ENCODE measurements at places on chromosomes 11 and 22.

DNA sequence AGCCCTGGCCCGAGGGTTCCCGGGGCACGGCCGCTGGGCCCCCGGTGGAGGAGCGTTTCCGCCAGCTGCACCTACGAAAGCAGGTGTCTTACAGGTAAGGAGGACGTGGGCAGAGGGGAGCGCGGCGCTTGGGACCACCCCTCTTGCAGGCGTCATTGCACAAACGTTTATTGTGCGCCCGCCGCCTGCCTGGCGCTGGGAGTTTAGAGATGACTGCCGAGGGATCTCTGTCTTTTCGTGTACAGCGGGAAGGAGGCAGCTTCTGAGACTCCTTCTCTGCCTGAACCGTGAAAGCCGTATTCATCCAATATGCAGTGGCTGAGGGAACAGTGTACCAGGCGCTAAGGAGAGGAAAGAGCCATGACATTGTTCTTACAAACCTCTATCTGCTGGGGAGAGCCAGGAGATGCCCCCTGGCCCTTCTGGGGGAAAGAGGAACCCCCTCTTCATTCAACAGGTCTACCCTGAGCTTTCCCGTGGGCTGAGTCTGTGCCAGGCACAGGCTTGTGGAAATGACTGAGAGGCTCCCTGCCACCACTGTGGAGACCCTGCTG, 13.8 kb upstream of the DGKZ start:
- no peak for DNase-seq

DNA sequence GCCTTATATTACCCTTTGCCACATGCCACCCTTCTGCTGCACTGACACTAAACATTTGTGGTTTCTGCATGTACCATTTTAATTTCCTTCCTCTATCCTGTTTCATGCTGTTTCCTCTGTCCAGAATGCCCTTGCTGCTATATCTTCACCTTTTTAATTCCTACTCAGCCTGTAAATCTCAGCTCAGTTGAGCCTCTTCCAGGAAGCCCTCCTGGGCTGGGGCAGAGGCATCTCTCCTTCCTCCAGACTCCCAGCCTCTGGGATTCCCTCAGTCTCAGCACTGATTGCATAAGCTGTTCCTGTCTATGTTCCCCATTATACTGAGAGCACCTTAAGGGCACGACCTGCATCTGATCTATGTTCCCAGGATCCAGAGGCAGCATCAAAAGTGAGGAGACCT, 98.7 kb downstream of the RNF169 start:
- no peak for DNase-seq

GRCh38 chr11:80773919-80774318, 1333.1 kb upstream of the TENM4 start:
- DNase-seq: no peak

DNA sequence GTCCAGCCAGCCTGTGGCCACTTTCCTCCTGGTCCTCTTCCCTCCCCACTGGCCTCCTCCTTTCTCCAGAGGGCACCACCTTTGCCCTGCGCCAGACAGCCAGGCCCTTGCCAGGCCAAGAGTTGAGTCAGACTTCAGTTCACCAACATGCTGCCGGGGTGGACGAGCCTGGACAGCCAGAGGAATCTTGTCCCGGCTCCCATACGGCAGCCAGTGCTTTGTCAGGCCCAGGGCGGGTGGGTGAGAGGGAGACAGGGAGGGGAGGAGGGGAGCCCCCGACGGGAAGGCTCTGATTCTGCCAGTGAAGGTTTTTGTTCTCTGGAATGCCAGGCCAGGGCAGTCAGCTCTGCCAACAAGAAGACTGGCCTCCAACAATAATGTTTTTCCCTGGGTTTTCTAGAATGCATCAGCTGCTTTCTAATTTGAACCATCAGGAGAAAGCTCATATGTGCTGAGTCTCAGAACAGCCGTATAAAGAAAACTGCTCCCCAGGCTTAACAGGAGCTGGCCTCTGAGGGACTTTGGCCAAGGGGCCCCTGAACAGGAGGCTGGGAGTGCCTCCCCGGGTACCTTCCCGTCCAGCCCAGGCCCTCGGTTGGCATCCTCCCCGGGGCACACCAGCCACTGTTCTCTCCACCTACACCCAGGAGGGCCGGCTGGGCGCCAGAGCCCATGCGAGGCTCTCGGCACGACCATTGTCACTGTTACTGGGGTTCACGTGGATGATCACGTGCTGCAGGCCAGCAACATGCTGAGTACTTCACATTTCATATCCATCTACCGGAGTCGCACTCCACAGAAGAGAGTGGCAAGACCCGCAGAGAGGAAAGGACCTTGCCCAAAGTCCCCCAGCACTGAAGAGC, 28.6 kb downstream of the LIF start:
- DNase-seq: no peak

- no peak for DNase-seq
Measured at GRCh38 chr11:111851636-111852035, 19.7 kb downstream of the ALG9 start.

DNA sequence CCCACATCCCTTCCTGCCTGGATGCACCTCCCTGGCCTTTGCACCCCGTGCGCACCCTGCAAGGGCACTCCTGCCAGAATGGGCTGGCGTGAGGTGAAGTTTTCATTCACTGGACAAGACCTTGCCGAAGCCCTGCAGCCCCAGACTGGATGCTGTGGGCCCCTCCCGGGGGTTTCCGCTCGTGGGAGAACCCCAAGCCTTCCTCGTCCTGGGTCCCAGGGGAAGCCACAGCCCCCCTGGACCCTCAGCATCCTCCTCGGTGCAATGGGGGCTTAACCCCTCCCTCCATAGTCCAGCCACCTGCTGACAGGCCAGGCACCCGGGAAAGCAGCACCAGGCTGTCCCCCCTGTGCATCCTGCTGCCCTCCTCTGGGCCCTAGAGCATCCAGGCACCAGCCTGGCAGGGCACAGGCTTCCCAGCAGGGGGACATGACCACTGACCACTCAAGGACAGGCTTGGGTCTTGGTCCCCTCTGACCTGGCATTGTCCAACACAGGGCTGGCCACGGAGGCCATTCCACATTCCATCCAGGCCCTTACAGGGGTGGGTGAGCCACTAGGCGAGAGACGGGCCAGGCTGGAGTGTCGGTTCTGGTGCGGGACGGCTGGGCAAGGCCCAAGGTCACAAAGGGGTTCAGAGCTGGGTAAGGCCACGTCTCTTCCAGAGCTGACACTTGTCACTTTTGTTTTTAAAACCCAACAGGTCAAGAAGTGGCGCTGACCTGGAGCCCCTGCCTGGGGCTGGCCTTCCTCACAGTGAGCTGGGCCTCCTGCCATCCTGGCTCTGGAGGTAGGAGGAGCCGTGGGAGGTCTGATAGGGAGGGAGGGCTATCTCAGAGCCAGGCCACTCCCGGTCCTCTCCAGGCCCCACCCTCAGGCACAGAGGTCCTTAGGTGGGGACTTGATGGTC, 41.5 kb upstream of the PPARA start:
- no peak for DNase-seq

DNA sequence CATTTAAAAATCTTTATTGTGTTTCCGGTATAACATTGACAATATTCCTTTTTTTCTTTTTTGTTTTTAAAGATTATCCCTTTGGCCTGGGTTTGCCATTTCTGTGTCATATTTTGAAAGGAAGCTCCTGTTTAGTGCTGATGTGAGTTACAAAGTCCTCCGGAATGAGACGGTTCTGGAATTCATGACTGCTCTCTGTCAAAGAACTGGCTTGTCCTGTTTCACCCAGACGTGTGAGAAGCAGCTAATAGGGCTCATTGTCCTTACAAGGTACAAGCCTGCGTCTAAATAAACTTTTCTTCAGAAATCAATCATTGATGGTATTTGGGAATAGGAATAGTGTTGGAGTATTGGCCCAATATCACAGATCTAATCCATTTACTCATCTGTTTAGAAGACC, 19.8 kb downstream of the PIWIL4 start:
- no peak for DNase-seq

DNA sequence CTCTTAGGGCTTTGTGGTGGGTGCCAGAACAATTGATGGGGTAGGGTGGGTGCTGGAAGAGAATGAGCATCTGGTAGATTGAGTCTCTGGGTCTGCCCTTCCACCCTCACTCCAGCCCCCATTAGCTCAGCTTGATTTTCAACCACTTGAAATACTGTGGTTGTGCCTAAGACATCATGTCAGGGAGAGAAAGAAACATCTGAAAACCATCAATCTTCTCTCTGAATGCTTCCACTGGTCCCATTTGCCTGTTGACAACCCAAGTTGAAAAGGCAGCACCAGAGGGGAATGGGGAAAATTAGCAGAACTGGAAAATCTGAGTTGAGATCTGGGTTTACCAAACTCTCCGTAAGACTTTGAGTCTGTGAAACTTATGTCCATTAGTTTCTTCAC, 26.1 kb downstream of the CD44 start:
- no peak for DNase-seq

- DNase-seq: no peak
Measured at GRCh38 chr22:19719050-19719482, 4.3 kb upstream of the GP1BB start.

DNA sequence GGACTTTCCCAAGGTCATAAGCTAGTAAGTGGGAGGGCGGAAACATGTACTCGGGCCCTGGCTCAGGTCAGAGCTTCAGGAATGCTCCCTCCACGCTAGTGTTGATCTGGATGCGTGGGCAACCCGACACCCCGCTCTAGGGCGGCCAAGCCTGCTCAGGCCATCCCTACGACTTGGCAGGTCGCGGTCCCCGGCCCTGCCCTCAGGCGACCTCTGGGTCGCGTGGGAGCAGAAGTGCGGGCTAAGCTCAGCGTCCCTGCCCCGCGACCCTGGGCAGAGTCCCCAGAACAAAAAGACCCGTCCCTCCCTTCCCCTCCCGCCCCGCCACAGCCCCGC, 781 bp upstream of the TEF start:
- DNase-seq: peak; percentile 94

DNA sequence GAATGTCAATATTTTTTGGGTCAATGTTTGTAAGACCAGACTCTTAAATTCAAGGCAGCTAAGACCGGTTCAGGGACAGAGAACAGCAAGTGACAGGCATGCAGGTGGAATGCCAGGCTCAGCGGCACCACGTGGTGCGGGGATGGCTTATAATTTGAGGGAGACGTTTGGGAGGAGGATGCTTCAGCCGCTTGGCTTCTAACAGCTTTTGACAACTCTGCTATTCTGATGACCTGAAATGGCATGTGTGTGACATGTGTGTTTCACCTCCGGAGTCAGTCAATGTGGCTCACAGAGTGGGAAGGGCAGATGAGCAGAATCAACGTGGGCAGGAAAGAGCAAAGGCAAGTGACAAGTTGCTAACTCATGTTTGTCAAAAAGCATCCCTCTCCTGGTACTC, 228.3 kb downstream of the KIRREL3 start:
- no peak for DNase-seq

DNA sequence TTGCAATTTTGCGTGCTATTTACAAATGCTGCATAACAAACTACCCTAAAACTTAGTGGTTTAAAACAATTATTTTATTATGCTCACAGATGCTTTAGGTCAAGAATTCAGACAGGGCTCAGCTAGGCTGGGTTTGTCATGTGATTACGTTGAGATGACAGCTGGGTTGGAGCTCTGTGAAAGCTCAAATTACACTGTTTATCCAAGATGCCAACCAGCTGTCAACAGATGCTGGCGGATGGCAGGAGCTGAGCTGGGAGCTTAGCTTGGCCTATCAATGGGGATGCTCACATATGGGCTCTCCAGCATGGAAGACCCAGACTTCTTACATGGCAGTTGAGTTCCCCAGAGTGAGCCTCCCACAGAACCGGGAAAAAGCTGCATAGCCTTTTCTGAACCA, 62.7 kb downstream of the STK33 start:
- DNase-seq: no peak

DNA sequence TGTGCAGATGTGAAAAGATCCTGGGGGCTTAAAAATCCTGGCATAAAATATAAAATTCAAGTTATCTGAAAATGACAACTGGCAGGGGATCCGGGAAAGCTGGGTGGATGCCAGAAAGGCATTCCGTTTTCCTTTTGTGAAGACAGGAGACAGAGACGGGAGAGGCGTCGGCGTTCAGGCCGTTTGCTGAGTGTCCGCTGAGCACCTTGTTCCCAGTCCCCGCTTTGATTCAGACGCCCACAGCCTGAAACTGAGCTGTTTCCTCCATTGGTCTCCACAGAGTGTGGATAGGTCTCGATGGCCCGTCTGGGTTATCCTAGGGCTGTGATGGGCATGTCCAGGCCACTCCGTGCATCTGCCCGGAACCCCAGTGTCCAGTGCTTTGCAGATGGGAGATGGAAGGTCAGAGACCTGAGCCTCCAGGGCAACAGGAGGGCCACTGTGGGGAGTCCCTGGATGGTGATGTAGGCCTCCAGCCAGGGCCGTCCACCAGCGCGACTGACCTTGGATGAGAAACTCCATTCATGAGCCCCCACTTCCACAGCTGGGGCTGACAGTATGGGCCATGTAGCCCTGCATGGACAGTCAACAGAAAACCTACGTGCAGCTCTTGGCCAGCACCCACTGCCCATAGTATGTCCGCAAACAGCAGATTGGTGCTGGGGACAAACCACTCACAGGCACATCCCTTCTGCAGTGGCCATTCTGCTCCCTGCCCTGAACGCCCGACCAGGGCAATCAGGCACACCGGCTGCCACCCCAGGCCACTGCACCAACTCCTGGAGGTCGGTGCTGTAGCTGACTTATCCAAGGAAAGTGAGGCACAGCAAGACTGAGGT, 11.6 kb downstream of the MRGPRF start:
- no peak for DNase-seq

- no peak for DNase-seq
Measured at GRCh38 chr11:128187377-128187776, 400.0 kb downstream of the ETS1 start.

DNA sequence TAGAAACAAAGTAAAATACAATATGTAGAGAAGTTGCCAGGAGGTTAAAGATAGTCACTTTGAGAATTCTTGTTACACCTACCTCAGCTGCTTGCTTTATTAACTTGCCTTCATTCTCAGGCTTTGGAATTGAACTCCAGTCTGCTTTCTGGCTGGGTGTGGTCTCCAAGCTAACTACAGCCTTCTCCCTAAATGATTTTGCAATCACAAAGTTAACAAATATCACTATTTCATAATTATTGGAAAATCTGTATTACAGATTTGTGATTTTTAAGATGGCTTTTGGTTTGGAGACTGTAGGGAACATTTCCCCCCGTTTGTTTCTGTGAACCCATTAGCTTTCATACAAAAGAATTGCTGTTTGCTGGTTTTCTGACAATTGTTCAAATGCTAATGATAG, 2.2 kb downstream of the PLAAT5 start:
- DNase-seq: no peak

- no peak for DNase-seq
Measured at GRCh38 chr11:64743591-64744543, at the start of gene RASGRP2. Gene RASGRP2 (minus strand): TSS chr11:64744142. CDS start chr11:64742866, 1,276 bp downstream.

- DNase-seq: no peak
Measured at GRCh38 chr11:111785886-111786412, 19.8 kb upstream of the PPP2R1B start.

- no peak for DNase-seq
Measured at GRCh38 chr22:44024288-44024921, at the start of gene PARVB. Gene PARVB (plus strand): TSS chr22:44024302. CDS start chr22:44024340, 38 bp downstream.

- DNase-seq: no peak
Measured at GRCh38 chr22:24067587-24068376, 56.7 kb downstream of the CABIN1 start.

DNA sequence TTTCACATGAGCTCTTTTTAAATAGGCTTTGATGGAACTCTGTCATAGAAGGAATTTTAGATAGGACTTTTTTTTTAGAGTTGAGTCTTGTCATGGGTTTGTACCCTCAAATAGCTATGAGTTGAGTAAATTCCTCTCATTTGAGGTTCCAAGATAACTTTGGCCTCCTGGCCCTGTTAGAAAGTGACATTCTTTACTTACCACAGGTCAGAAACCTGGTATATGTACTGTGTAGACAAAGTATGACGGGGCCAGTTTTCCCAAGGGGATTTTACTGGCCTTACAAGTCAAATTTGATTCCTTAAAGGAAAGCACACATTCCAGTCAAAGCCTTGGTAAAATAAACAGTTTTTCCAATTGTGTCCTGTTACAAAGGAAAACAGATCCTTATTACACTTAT, 729.3 kb upstream of the LUZP2 start:
- no peak for DNase-seq

GRCh38 chr11:126452241-126453101, 97.0 kb downstream of the ST3GAL4 start:
- DNase-seq: no peak

Measured in AG09309 (cell line).